T follicular helper cell (primary cell): ENCODE measurements at places on chromosomes 1 and 21.

DNA sequence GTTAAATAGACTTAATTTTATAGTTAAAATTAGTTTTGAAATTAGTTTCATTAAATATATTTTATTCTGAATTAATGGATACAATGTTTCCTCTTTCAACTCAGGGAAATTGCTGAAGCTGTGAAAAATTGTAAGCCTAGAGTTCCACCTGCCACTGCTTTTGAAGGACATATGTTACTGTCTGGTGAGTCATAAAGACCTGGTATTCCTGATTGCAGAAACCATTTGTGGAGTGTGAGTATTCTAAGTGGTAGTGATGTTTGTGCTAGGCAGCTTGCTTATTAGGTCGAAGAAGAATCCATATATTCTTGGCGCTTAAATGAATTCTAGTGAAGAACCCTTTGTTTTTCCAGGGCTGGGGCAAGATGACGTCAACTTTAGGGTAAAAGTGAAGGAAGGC lies 34.0 kb downstream of the MTR start:
- no peak for DNase-seq

- DNase-seq, result no peak
These were observed 40.0 kb upstream of the IKBKE start for GRCh38 chr1:206430031-206430983.

- no peak for DNase-seq
These were observed 7.4 kb downstream of the SLC30A2 start for GRCh38 chr1:26038477-26038876.

- no peak for DNase-seq
These were observed 647 bp downstream of the SDHB start for GRCh38 chr1:17053086-17053684.

GRCh38 chr1:47439819-47440598 lies 2.2 kb downstream of the FOXD2 start:
- no peak for DNase-seq

DNA sequence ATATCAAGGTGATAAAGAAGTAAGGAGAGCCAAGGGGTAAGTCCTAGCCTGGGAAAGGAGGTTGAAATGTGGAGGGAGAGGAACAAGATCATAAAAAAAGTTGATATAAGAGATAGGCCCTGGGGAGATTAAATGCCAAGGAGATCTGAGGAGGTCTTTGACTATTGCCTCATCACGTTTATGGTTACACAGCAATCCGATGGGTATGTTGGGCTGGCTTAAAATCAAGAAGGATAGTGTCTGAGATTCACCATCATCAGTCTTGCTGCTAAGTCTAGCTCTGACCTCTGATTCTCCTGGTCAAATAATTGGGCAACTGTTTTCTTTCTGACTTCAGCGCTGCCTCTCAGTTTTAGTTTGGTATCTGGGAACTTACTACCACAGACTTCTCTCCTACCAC lies 416.3 kb downstream of the GPATCH2 start:
- no peak for DNase-seq

GRCh38 chr1:174164826-174165225 lies 5.5 kb downstream of the RABGAP1L start:
- DNase-seq, result no peak

GRCh38 chr1:39395357-39395831 lies 96.0 kb upstream of the BMP8A start:
- no peak for DNase-seq

GRCh38 chr1:91798740-91799139 lies 87.2 kb downstream of the TGFBR3 start:
- no peak for DNase-seq

- DNase-seq, result no peak
These were observed 71.4 kb downstream of the UCK2 start for GRCh38 chr1:165898837-165899236.

- no peak for DNase-seq
These were observed 9.5 kb upstream of the CLIC4 start for GRCh38 chr1:24735509-24736375.

- DNase-seq, result no peak
These were observed 35.9 kb upstream of the SAMSN1 start for GRCh38 chr21:14581902-14582457.

- no peak for DNase-seq
These were observed 746 bp upstream of the POFUT2 start for GRCh38 chr21:45288441-45288841.

DNA sequence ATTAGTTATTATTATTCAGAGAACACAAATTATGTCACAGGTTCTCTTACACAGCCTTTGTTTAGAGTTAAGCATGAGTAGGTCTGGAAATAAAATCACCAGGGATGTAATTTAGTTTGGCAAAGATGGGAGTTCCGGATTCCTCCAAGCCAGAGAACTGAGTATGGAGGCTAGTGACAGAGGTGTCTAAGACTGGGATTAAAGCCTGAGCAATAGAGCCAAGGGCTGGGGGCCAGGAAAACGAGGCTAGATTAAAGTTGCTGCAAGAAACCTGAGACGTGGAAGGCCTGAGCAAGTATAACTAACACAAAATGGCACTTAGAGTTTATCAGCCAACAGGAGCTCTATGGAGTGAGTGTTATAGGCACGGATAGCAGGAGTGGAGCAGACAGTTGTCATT lies 381.6 kb downstream of the SRGAP2C start:
- DNase-seq, result no peak

DNA sequence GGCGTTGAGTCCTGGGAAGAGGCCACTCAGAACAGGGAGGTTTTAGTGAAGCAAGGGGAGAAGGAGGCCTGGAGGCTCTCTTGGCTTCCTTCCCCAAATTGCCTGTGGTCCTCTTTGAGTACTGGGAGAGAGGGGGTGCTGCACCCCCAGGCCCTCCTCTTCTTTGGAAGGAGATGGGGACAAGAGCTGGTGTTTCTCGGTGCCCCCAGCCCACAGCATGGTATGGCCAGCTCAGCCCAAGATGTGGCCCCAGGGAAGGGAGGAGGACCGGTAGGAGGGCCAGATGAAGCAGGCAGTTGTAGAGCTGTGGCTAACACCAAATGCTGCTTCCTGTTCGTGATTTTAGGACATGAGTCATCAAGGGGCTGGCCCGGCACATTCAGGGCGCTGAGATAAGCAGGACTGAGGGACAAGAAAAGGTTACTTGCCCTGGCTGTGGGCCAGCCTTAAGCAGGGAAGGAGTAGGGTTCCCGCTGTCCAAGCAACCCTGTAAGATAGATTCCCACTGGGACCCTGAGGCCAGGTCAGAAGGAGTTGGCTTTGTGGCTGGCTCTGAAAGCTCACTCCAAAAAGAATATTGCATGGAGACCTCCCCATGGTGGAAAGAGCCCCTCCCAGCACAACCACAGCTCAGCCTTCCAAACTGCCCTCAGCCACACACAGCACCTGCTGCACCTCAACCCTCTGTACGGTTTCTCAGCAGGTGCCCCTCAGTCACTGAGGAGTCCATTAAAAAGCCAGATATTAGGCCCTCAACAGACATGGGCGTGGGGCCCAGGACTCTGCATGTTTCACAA lies 4.9 kb upstream of the TNFRSF1B start:
- peak; percentile 42 for DNase-seq

DNA sequence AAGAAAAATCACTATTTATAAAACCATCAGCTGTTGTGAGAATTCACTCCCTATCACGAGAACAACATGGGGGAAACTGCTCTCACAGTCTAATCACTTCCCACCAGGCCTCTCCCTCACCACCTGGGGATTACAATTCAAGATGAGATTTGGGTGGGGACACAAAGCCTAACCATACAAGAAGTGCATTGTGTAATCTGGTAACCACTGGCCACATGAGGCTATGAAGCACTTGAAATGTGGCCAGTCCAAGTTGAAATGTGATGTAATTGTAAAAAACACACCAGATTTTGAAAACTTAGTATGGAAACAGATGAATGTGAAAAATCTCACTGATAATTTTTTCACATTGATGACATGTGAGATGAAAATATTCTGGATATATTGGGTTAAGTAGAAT lies 293.8 kb downstream of the TTLL7 start:
- DNase-seq, result no peak

GRCh38 chr21:38255571-38256117 lies 1.1 kb upstream of the KCNJ15 start:
- no peak for DNase-seq

GRCh38 chr1:67787746-67788145 lies 45.5 kb downstream of the GNG12 start:
- no peak for DNase-seq

GRCh38 chr1:167911413-167911812 lies 2.5 kb downstream of the ADCY10 start:
- DNase-seq, result no peak

DNA sequence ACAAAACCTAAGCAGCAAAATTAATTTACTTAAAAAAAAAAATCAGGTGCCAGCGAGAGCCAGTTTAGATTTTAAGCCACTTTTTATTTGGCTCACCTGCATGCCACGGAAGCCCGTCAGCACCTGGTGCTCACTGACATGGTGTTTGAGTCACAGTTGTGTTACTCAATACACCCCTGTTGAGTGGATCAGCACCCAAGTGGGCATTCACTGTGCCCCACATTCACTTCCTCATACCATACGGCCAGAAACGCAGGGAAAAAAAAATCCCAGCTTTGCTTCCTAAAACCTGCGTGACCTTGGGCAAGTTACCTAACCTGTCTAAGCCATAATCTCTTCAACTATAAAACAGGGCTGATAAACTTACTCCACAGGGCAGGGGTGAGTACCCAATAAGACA lies 42.8 kb upstream of the SIM2 start:
- DNase-seq, result no peak

GRCh38 chr1:1117469-1117831 lies 1.6 kb upstream of the C1orf159 start:
- DNase-seq, result no peak

DNA sequence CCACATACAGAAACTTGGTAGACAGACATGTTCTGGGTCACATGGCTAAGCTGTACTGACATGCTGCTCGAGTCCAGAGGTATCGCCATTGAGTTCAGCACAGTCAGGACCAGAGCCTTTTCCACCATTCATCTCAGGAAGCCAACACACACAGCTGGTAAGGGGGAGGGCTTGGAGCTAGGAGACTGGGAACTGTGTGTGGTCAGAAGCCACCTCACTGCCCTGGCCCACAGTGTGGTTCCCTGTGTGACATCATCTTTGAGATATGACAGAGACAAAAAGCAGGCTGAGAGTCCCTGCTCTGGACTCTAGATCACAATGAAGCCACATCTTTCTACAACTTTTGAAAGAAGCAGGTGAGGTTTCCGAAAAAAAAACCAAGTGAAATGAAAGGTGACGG lies 107.2 kb downstream of the SIM2 start:
- no peak for DNase-seq

DNA sequence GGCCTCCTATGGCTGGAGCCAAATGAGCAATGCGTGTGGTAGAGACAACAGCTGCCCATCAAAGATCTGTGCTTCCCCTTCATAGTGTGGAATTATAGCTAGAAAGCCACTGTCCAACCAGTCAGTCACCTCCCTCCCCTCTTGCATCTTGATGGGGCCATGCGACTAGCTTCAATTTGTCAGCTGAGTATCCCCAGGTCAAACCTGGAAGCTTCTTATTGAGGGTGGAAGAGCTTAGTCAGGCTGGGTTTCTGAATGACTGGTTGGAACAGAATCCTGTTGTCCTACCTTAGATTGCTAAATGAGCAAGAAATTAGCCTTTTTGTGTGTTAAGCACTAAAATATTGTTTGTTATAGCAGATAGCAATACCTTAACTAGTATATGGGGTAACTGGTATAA lies 625.4 kb downstream of the PTPRC start:
- DNase-seq, result no peak

DNA sequence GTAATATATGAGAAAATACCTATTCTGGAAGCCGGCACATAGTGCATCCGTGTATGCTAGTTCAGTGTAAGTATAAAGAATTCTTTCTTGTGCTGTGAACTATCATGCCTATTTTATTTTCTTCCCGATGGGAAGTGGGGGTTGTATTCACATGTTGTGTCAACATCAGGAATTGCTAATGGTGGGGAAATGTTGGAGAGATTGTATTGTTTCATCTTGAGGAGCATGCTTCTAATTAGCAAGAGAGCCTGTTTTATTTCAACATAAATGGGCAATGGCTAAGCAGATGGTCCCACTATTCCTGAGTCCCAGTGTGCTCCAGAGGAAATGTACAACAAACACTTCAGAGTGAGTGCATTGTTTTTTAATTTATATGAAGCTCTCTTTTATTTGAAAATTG lies 485.2 kb downstream of the PLPP3 start:
- DNase-seq, result no peak

DNA sequence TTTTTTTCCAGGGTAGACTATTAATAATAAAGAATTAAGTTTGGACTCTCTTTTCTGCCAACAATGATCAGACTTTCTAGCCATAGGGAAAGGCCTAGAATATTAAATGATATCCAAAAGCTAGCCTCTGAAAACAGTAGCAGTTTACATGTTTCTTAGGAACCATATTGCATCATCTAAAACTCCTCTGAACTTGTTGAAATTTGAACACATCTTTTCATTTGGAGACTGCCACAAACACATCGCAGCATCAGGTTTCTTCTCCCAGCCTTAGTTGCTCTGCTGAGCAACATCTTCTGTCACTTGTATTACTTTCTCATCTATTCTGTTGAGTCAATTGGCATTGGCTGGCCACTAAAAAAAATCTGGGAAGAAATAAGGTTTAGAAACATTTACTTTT lies 63.2 kb upstream of the GNG4 start:
- DNase-seq, result no peak

DNA sequence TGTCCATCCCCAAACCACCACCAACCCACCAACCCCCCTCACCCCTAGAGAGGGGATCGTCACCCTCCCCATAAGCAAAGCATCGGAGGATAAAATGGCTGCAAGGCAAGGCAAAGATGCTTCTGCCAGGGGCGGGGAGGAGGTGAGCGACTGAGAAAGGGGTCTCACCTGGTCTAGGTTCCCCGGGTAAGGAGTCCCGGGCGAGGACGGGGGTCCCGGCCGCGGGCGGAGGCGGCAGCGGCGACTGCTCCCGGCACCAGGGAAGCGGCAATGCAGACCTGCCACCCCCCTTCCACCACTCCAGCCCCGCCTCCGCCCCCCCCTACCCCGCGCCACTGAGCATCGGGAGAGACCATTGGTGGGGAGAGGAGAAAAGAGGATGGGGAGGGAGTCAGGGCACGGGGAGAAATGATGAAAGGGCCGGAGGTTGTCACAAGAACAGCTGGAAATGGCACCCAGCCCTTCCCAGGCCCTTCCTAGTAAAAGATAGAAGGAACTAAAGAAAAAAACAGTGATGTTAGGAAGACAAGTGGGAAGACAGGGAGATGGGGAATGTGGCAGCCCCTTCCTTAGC lies at the start of gene SV2A:
SV2A (minus strand) TSS at position 274 of the 574 bp plus-strand sequence. CDS start 4,004 bp downstream, outside the sequence.
- DNase-seq, result peak; percentile 36

DNA sequence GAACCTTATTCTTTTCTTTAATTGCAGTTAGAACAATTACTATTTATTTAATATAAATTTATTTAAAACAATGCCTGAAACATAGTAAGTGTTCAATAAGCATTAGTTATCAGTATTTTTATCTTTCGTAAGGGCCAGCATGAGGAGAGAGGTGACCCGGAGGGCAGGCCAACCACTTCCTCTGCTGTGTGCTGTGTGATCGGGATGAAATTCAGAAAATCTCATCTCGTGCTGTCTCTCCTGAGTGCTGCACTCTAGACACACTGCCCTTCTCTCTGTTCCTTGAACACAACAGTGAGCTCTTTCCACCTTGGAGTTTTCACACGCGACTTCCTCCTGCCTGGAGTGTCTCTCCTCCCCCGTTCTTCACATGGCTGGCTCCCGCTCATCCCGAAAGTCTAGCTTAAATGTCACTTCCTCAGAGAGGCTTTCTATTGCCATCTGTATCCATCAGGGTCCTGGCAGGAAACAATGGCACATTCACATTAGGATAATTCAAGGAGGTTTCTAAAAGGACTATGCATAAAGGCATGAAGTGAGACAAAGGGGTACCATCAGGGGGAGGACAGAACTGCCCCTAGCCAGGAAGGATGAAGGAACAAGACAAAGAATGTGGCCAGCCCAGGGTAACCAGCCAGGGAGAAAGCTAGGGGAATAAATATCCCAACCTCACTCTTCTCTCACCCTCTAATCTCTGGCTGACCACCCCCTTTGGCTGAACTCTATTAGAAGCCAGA lies 142.6 kb upstream of the GJB5 start:
- DNase-seq, result no peak
